ENCODE measurements at places on chromosomes 1 and 21.

- DNase-seq: peak; percentile 28
These were observed 56.3 kb downstream of the SMYD3 start for GRCh38 chr1:246450611-246451251.

DNA sequence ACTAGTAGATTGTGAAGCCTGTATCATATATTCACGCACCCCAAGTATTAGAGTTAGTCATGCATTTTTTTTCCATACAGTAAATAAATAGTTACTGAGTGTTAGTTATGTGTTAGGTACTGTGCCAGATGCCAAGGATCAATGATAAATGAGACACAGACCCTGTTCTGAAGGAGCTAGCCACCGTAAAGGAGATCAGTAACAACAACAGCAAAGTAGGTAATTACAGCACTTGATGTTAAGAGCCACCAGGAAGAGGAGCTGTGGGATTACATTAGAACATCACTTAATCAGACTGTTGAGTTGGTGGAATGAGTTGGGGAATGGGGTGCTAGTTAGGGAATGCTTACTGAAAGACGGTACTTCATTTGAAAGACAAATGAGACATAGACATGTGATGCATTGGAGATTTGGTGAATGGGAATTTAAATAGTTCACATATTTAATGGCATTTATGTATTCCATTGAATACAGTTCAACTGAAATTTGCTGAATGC is 21.0 kb downstream of the PRKAA2 start:
- no peak for DNase-seq

DNA sequence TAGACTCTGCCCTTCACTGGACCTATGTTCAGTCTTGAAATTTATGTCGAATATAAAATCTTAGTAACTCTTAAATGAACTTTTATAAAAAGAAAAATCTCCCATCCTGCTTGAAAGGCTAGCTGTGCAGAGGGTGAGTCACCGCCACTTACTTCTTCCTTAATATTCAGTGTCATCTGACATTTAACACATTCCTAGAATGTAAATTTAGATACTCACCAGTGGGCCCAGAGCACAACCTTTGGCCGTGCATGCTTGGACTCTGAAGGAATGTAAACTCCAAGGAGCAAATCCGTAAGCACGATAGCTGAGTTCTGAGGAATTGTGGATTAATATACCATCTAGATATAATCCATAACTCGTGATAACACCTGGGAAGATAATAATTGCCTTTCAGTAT is 403.3 kb downstream of the KCTD3 start:
- DNase-seq: peak; percentile 68

DNA sequence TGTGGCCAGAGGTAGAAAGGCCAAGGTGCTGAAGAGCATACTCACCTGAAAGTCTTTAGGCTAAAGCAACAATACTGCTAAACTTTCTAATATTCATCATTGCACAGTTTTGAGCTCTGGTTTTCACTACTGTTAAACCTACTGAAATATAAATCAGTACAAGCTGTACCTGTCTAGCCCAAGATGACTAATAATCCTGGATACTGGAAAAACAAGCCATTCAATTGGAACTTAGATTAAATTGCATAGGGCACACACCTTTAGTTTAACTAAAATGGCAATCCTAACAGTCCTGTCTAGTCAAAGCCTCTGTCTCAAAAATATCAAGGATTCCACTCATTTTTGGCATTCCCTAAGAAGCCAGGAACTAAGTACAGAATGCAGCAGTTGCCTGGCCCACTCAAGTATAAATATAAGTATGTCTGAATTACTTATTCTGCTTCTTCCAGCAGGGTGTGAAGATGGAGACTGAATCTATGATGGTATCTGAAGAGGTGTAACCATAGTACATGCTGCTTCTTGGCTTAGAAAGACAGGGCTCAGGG is 3.1 kb downstream of the CHML start:
- peak; percentile 39 for DNase-seq

DNA sequence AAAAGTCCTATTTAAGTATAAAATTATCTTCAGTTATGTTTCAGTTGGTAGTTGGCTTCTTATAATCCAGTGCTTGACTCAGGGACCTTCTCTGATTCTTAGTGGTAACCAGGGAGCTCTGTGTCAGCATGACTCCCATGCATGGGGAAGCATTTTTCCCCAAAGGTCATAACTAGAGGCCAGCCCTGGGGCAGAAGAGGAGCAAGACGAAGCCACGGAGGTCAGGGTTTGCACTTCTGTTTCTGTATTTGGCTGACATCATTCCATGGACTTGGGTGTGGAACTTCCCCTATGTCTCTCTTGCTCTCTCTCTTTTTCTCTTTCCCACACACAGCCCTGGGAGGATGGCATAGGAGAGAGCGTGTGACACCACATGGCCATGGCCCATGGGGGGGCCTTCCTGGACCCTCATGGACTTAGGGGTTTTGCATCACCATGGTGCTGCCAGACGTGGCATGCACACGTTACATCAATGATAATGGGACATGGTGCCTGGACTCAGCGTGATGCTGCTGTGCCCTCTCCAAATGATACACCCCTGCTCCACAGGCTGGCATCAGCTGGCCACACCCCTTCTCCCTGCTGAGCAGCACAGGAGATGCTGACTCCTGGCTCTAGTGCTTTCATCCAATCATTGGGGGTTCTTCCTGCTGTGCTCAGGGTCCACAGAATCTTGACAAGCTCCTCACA is 260.5 kb downstream of the KCNJ6 start:
- DNase-seq: no peak

DNA sequence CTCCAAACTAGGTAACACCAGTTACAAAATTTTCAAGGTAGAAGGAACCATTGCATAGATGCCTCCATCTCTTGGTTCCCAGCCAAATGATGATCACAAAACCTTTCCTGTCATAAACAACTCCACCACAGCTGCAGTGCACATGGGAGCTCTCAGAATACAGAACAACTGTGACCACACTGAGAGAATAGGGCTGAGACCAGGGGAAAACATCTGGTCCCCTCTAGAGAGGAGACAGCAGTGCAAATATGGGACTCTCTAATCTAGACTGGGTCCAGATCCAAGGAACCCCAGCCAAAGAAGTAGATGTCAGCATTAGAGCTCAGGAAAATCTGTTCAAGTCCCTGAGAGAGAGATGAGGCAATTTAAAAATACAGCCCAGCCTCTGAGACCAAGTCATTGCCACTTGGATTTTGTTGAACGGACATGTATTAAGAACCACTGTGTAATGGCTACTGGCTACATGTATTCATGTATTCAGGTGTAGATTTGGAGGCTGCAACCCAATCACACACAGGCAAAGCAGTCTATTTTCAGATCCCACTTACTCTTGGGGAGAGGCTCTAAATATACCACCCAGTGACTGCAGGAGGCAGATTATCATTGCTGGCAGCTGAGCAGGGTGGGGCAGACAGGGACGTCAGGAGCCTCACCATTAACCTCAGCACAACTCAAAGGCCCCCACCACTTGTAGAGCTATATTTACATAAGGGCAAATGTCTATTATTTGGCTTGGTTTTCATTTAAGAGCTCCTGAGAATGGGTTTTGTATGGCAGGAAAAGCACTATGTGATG is 7.6 kb upstream of the RXRG start:
- DNase-seq: no peak

DNA sequence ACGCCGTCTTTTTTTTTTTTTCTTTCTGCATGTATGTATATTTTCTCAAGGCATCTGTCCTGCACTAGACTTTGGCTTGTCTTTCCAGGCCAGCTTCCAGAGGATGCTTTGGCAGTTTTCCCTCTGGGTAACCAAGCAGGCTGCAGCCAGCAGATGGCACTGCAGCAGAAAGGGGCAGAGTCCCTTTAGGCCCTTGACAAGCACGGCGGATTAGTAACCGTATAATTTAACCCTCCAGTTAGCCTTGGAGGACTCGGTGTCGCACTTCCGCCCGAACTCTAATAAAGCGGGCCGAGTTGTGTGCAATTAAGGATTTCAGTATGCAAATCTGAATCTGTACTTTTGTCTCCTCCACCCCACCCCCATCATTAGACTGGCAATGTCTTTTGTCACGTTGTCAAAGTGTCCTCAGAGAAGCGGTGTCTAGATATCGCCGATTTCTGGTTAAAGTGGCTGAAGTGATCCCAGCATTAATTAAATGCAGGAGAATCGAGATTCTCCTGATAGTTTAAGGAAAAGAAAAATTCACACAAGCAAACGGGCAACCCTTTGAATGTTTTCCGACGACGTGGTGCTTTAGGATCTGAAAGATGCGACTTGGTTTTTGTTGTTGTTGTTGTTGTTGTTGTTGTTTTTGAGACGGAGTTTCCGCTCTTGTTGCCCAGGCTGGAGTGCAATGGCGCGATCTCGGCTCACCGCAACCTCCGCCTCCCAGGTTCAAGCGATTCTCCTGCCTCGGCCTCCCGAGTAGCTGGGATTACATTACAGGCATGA is 1.1 kb upstream of the TMEM167B start:
- peak; percentile 61 for DNase-seq

DNA sequence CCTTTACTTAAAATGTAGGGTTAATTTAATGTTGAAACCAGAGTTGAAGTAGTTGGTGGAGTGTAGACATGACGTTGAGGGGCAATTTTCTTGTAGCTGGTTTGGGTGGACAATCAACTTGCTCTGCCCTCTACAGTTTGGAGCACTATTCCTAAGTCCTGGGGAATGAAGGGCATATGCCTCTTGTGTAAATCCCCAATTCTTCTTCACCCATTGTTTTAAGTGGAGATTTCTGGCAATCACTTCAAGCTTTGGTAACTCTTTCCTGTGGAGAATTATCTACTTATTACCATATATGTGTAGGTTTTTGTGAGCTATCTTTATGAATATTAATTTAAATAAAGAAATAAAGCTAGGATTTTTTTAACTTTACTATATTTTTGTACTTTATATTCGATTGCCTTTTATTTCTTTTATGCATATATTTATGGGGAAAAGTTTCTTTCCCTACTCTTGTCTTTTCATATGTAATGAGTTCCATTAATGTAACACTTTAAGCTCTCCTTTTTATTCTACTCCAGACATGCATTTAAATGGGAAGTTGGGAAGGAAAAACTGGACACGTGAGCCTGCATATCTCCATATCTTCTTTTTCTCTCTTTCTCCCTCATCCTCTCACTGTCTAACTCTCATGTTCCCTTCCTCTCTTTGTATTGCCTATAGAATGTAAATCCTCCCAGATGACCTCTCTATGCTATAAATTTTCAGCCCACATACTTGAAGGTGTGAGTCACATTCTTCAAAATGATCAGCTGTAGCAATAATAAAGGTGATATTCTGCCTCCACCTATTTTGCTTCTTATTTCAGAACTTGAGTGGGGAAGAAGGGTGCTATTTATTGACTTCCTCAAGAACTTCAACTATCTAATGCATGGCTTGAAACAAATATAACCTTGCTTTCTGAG is 276.7 kb downstream of the PTPRC start:
- no peak for DNase-seq

DNA sequence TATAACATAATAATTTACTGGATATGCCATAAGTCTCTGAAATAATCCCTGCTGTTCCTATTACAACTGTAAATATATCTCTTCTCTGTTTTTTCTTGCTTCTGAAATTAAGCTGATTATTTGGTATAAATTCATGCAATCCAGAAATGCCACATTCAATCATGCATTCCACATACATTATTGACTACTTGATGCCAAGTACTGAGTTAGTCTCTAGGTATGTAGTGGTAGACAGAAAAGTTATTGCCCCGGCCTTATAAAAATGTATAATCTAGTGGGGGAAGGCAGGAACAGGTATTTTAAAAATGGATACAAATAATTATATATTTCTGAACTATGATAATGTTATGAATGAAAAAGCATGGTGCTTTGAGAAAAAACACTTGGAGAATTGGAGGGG is 338.6 kb upstream of the SNX7 start:
- DNase-seq: peak; percentile 64

- DNase-seq: no peak
These were observed 35.2 kb downstream of the BMP8A start for GRCh38 chr1:39526466-39527189.

- no peak for DNase-seq
These were observed 13.9 kb upstream of the ZBTB17 start for GRCh38 chr1:15989776-15990175.

- no peak for DNase-seq
These were observed at the start of gene SELP for GRCh38 chr1:169630006-169630405. Gene SELP, minus strand, starts transcription at chr1:169630124. Its CDS starts 50 bp downstream, at chr1:169630074.

DNA sequence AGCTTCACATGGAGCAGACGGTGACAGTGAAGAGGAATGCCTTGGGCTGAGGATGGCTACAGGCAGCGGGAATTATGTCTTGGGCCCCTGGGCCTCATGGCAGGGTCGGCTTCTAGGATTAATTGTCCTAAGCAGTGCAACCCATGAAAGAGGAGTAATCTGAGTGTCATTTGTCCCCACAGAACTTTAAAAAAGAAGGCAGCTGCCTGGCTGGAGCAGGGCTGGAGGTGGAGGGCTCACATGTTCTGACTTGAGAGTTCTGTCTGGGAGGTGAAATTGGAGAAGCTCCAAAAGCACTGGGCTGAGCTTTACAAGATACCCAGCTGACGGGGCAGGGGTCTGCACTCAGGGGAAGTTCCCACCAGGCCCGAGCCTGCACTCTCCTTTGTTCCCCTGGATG is 22.6 kb downstream of the CACNA1S start:
- DNase-seq: no peak

DNA sequence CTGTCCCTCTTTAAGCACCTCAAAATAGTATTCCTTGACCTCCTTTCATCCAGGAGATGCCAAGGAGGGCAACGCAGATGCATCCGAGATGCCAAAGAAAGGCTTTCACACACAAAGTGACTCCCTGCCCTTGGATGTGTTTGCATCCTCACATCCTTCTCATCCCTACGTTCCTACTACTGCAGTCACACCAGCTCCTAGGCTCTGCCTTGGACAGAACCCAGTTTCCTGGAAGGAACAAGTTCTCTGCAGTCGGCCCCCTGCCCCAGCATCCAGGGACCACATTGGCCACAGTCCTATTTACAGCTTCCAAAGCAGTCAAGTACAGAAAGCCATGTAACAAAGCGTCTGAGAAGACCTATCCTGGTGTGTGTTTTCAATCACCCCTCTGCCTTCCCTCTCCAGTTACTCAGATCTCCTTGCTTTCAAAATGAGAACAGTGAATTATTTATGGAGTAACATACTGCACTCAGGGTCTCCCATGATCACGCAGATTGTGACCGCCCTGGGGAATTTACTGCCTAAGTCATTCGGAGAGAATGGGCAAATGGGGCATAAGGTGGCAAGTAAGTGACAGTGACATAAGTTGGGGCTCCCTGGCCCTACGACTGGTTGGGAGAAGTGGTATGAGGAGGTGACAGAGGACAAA is 21.8 kb upstream of the SRP9 start:
- DNase-seq: peak; percentile 62

Measured in fibroblast of skin of right biceps (primary cell).